ENCODE measurements at places on chromosomes 7 and 10.

GRCh38 chr7:25846722-25847121 is 305.3 kb upstream of the NFE2L3 start:
- no peak for DNase-seq

GRCh38 chr10:86004337-86004736 is 362.3 kb downstream of the GRID1 start:
- no peak for DNase-seq

DNA sequence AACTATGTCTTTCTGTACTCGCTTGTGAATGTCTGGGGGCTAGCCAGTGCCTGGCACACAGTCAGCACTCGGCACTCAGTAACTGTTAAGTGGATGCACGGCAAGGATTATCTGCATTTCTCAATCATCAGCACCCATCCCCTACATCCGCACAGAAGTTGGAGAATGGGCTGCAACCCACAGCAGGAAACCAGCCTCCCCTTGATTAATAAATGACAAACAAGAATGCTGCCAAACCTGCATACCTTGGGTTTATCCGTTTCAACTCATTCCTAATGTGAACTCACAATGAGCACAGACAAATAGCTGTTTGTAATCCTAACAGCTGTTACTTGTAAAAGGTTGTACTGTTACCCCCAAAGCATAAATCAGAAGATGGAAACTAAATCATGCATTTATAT is 28.9 kb downstream of the PPP1R3C start:
- no peak for DNase-seq

- DNase-seq: no peak
These were observed 9.7 kb downstream of the EXOC6 start for GRCh38 chr10:92857904-92858514.

DNA sequence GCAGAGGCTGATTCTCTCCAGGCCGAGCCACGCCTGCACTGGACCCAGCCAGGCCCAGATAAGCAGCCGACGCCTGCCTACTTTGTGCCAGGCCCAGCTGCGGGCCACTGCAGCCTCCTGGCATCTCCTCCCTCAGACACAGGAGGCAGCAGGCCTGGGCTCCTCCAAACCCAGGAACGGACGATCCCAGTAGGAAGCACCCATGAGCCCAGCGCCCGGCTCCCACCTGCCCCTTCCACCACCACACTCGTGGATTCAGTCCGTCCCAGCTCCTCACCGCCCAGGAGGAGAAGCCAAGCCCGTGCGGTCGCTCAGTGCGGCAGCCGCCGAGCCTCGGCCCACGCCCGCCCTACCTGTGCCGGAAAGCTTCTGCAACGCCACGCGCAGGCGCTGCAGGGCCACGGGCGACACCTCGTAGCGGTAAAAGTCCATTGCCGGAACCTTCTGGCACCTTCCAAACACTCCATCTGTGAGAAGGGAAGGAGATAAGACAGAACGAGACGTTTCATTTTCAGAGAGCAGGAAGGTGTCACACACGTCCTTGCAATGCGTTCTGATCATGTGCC is 271.1 kb downstream of the PTPRN2 start:
- no peak for DNase-seq

DNA sequence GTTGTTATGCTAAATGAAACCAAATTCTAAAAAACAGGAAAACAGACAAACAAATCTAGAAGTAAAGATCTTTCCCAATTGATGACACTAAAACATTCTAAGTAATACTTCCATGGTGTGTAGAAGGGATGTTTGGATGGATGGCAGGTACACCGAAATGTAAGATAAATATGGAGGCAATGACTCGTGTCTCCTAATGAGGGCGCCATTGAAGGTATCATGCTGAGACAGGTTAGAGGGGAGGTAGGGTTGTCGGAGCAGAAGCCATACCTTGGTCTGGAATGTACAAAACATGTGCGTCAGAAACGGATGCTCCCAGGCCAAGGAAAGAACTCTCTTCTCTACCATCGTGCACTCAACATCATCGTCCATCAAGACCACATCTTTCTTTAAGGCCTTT is 101.4 kb downstream of the PRKCQ start:
- DNase-seq: no peak

GRCh38 chr7:36918591-36918990 is 194.3 kb upstream of the AOAH start:
- DNase-seq: no peak

DNA sequence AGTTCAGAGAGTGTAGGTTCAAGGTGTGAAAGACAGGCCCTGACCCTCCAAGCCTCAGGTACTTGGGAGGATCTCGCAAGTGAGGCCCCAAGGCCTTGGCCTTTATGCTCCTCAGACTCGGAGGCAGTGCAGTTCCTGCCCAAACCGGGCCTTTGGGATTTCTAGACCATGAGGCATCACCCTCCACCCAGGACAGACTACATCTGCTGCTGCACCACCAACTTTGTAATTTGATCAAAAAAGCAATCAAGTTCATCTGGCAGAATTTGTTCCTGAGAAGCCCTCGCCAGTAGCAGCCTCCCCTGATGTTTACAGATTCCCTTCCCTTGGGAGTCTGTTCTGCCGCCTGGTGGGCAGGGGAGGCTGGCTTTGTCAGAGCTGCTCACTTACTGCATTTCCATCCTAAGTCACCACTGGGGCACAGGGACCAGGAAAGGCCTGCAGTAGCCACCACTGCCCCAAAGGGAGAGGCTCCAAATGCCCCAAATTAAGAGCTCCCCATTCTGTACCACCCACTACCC is 2.1 kb downstream of the CAMK2G start:
- no peak for DNase-seq

GRCh38 chr10:132714986-132715775 is 70.8 kb downstream of the NKX6-2 start:
- DNase-seq: no peak

DNA sequence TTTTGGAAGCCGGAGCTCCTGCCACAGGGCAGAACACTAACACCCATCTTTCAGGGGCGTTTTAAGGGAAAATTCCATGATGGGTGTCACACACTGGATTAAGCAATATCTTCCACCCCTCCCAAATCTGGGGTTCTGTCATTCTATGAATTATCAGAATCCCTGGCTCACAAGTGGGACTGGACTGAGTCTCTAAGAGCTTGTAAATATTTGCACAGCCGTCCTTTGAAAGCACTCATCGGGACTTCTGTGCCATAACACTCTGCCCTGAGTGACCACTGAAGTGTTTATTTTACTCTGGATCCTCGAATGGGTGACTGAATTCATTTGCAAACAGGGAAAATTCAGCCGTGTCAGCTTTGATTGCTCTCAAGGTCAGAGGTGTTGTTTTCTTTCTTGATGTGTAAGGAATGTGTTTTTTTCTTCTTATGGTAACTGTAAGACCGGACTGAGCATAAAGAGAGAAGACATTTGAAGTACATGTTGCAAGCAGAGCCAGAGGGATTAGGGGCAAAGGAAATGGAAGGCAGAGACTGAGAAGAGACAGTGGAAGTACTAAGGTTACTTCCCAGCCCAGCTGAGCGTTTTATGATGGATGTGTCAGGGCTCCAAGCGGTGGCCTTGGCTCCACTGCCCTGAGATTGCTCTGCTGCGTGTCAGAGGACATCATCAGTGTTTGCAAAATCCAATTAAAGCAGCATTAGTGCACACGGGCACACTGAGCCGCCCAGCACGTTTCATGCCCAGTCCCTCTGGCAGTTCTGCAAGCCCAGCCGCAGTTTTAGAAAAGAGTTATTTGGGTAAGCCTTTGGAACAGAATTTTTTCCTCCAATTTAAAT is 17.7 kb upstream of the GTPBP4 start:
- no peak for DNase-seq
